ENCODE measurements at places on chromosomes 7 and 10.

DNA sequence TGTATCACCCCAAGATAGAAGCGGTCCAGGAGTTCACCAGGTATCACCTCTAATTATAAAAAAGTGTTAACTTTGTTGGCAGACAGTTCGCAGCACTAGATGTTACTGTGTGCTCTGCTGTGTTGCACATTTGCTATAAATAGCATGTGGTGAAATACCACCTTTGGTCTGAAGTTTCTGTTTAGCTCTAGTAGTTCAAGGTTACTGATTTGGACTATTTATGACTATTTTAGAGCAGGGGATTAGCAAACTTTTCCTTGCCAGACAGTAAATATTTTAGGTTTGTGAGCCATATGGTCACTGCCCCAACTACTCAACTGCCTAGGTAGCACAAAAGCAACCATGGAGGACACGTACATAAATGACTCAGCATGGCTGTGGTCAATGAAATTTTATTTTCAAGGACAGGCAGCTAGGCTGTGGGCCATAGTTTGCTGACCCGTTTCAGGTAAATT lies 16.5 kb downstream of the DENND10 start:
- DNase-seq: no peak

- no peak for DNase-seq
These were observed 66.8 kb downstream of the NRP1 start for GRCh38 chr10:33267708-33268107.

DNA sequence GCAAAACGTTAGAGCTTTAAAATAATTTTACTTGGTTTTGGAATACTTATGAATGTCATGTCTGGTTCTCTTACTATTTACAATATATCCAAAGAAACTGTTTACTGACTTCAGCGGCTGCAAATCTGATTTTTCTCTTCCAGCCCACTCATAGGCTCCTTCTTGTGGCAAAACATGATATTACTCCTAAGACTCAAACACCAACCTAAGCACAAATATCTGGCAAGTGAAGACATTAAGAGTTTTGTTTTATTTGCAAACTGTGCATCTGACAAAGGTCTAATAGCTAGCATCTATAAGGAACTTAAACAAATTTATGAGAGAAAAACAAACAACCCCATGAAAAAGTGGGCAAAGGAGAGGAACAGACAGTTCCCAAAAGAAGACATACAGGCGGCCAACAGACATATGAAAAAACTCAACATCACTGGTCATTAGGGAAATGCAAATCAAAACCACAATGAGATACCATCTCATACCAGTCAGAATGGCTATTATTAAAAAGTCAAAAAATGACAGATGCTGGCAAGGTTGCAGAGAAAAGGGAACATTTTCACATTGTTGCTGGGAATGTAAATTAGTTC lies 20.3 kb upstream of the GJC3 start:
- DNase-seq: peak; percentile 54

DNA sequence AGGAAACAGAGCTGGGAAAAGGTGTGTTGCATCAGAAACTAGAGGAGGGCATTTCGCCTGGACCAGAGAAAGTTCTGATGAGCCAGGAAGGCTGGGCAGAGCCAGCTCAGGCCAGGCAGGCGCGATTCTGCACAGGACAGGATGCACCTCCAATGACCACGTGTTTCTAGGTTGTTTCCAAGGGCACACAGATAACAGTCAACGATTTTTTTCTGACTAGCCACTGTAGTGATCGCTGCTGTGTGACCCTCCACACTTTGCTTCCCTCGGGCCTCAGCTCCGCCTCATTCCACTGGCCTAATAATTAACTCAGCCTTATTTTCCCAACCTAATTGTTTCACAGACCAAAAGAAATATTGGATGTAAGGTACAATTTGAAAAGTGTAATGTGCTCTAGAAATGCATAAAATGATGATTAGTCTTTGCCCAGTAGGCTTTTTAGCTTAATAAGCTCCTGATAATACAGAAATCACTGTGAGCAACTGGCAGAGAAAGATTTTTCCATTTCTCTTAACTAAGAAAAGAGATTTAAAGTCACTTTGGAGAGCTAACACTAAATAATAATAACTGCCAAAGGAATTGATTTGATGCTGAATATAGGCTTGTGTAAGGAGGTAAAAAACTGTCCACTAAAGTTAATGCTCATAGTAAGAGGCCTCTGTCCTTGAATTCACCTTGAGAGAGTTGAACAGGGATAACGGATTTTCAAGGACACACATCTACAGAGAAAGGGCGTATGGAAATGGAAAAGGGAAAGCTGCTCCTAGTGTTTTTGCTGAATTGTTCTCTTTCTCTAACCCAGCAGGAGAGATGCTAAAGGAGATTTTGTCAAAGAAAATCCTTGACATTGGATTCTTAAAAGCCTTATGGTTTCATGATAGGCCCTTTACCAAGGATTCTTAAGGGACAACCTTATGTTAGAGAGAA lies 291.0 kb upstream of the C7orf33 start:
- no peak for DNase-seq

All from lung microvascular endothelial cell (primary cell).